Esophagus squamous epithelium (tissue), 5 donors: ENCODE measurements at places on chromosomes 3 and 15. TPM values are rescaled to one million over a fixed set of nuclear protein-coding genes. Genes with fewer than 3 reads are reported as not detected.

Gene AGBL1
- 0.11 TPM for total RNA-seq

DNA sequence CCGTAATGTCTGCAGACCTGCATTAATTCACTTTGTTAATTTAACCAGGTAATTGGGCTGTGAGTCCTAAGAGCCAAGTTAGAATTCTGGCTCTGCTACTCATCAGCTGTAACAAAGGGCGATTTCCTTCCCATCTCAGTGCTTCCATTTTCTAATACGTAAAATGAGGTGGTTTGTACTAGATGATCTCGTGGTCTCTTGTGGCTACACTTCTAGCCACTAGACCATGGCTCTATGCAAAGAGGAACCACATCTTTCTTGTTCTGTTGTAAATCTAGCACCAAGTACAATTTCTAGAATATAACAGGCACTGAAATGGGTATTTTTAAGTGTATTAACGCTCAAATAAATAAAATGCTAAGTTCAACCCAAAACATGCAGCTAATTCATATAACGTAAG lies 174.4 kb upstream of the THBS1 start:
- no peak for DNase-seq

- DNase-seq, result no peak
Observed at GRCh38 chr3:197528190-197528589, 27.6 kb downstream of the BDH1 start.

Gene IREB2
- total RNA-seq, result 17.2 TPM

Gene LIPC
- 0.38 TPM for total RNA-seq

Gene APH1B
- total RNA-seq, result 7.8 TPM

DNA sequence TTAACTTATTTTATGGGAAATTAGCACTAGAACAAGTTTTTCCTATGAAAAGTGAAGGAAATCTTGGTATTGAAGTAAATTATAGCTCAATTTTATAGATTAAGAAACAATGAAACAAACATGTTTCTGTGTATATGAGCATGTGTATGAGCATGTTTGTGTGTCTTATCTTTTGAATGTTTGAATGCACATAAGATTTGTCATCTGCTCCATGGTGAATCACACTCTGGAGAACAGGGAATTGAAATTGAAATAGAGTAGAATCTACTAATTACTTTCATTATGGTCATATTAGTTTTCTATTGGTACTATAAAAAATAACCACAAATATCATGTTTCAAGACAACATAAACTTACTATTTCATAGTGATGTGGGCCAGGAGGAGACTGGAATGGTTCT lies 646.6 kb downstream of the OTOL1 start:
- no peak for DNase-seq

DNA sequence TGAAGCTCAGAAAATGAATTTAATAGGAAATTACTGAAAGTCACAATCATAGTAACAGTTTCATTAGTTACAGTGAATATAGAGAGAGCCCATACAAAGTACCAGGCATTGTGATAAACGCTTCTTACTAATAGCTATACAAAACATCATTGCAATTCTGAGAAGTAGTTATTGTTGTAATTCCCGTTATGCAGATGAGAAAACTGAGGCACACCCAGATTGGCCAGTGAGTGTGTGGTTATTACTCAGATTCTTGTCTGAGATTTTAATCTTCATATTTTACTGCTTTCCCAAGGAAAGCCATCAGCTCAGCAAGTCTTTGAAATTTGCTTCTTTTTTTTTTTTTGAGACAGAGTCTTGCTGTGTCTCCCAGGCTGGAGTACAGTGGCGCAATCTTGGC lies 14.3 kb downstream of the FLNB start:
- DNase-seq, result no peak

Gene C3orf20
- not detected for total RNA-seq

DNA sequence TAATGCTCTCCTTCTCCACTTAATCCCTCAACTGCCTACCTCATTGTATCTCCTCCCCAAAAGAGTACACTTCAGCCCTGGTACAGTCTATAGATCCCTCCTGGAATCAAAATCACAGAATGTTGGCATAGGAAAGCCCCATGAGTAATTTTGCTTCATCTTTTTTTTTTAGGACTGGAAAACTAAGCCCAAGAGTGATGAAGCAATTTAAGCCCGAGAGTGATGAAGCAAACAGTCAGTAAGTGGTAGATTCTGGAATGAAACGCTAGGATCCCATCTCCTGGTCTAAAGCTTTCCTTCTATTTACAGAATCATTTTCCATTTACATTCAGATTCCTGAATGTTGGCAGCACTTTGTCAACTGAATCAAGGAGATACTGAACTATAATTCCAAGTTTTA lies 29.8 kb upstream of the PLAAT1 start:
- no peak for DNase-seq

Gene MELTF
- total RNA-seq, result 5.9 TPM

- DNase-seq, result no peak
Observed at GRCh38 chr15:63046917-63047760, 4.6 kb downstream of the TPM1 start.

DNA sequence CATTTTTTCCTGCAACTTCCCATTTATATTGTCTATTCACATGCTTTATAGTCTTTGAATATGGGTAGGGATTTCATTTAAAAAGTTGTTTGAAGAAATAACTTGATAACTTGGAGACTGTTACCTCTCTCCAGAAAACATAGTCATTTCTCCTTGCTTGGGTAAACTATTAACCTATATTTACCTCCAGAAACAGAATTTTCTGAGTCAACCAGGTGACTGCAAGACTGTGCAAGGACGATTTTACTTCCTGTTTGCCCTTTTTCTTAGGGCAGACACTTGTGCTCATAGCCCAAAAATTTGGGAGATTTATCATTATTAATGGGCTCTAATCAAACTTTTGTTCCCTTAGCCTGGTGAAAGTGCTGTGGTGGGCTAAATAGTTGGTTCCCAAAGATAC lies 14.3 kb upstream of the MOBP start:
- no peak for DNase-seq

Gene EPHA6
- 2.9 TPM for total RNA-seq

GRCh38 chr15:35669021-35669420 lies 123.1 kb upstream of the DPH6 start:
- DNase-seq, result no peak

GRCh38 chr3:21256932-21257331 lies 494.1 kb downstream of the ZNF385D start:
- no peak for DNase-seq

DNA sequence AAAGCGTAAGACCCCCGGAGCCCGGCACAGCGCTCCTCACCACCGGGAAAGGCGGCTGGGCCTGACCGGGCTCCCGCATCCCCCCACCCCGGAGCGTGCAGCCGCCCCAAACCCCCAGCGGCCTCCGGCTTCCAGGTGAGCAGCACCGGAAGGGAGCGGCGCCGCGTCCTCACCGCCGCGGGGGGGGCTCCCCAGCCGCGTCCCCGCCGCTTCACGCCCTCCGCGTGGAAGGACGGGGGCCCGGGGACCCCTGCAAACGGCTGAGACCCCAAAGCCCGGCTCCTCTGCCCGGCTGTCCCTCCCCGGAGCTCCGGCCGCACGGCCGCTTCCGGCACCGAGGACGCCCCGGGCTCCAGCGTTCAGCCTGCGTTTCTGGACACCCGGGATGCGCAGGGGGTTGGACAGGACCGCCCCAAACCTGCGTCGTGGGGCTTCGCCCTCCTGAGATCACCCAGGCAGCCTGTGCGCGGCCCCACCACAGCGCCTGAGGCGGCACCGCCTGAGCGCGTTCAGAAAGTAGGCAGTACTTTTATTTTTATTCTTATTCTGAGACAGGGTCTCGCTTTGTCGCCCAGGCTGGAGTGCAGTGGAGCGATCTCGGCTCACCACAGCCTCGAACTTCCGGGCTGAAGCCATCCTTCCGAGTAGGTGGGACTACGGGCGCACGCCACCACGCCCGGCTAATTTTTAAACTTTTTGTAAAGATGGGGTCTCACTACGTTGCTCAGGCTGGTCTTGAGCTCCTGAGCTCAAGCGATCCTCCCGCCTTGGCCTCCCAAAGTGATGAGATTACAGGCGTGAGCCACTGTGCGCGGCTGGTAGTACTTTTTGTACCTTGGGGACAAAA lies 51.6 kb upstream of the BLM start:
- no peak for DNase-seq

DNA sequence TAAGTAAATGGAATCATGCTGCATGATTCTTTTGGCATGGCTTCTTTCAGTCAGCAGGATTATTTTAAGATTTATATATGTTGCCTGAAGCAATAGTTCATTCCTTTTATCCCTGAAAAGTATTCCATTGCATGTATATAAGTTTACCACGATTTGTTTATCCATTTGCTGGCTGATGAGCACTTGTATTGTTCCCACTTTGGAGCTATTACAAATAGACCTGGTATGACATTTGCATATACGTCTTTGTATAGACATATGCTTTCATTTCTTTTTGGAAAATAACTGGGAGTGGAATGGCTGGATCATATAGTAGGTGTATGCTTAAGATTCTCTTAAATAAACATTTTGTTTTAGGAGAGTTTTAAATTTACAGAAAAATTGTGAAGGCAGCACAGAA lies 79.3 kb upstream of the CBLB start:
- DNase-seq, result no peak

GRCh38 chr3:73101881-73102280 lies 40.4 kb downstream of the EBLN2 start:
- DNase-seq, result no peak

DNA sequence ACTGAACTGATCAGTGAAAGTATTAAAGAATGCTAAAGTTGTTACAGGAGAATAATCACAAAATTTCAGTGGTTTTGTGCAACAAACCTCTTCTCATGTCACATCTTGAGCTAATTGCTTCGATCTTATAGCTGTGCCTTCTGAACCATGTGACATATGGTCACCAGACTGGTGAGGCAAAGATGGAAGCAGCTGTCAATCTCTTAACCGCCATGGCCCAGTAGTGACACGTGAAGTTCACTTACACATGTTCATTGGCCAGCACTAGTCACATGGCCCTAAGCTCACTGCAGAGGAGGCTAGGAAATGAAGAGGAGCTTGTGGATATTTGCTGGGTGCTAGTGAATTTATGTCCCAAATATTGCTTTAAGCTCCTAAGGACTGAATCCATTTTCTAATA lies 32.5 kb downstream of the BOC start:
- no peak for DNase-seq

GRCh38 chr3:172813462-172813861 lies 62.9 kb downstream of the ECT2 start:
- DNase-seq, result no peak

DNA sequence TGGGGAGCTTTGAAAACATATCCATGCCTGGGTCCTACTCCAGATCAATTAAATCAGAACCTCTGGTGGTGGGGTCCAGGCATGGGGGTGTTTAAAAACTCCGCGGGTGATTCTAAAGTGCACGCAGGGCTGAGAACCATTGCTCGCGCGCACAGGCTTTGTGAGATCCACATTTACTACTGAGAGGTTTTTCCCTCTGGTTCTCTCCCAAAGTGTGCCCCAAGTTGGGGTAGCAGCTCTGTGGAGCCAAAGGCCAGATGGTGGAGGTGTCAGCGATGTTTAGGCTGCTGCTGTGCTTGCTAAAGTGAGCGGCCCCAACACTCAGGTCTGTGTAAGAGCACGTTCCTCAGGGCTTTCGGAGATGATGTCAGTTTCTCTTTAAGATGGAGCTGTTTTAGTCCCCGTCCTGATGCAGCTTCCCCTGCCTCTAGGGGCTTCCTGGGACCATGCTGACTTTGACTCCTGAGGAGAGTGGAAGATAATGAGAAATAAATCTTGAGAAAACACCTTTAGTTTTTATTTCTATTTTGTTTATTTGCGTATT lies 13.4 kb upstream of the MAGEF1 start:
- DNase-seq, result no peak

DNA sequence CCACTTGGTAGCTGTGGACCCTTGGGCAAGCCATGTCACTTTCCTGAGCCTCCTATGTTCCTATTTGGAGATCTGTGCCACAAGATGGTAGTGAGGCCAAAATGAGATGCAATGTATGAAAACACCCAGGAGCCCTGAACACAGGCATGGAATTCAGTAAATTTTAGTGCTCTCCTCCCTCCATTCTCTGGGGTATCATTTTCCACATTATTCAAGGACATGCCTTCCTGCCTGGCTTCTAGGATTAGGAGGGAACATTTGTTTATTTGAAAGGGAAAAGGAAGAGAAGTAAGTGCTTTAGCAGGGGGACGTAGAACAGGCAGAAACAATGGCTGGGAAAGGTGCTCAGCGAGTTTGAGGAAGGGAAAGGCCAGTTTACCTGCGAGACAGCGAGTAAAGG lies 98.8 kb downstream of the ATG7 start:
- no peak for DNase-seq

GRCh38 chr3:15713364-15713763 lies 84.4 kb downstream of the ANKRD28 start:
- no peak for DNase-seq

Gene RTP3
- not detected for total RNA-seq

GRCh38 chr15:98720031-98720430 lies 71.7 kb downstream of the IGF1R start:
- no peak for DNase-seq

Gene SPINK8
- total RNA-seq, result not detected

Gene TTLL13
- total RNA-seq, result not detected

- DNase-seq, result no peak
Observed at GRCh38 chr3:158683230-158683962, 10.9 kb upstream of the LXN start.

Gene DNASE1L3
- 15.3 TPM for total RNA-seq

DNA sequence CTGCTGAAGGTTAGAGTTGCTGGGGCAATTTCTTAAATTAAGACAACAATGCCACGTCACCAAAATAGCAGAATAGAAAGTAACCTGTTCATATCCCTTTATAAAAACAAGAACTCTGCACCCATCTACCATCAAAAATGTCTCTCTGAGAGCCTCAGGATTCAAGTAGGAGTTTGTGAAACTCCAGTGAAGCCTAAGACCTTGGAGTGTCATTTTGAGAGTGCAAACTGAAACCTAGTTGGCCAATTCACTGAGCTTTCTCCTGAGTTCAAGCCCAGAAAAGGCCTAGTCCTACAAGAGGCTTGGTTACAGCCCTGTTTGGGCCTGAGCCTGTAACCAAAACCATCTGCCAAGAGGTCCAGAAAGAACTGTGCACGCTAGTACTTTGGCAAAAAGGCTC lies 335.1 kb downstream of the EFHB start:
- DNase-seq, result no peak

- no peak for DNase-seq
Observed at GRCh38 chr3:126119976-126120375, 36.1 kb upstream of the SLC41A3 start.

Gene PLSCR2
- total RNA-seq, result not detected

Gene IQCH
- total RNA-seq, result 3.1 TPM

DNA sequence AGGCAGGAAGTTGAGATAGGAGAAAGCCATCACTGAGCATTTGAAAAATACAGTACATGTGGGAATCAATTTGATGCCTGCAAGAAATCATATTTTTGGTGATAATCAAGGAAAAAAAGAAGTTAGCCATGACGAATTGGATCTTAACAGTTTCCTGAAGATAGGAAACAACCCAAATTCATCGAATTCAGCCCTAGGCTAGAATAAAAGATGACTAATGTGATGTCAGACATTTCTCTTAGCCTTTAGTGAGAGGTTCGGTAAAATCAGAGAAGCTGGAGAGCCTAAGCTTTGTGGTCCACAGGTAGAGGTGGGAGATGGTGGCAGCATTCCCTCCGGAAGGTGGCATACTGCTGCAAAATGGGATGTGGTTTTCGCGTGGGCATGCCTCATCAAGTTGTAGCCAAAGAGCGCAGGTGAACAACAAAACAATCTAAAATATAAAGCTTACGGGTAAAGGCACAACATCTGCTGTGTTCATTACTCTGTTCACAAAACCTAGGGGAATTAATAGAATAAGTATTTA lies 144.1 kb upstream of the ALCAM start:
- no peak for DNase-seq

Gene RHO
- not detected for total RNA-seq
